Amniotic stem cell (primary cell): ENCODE measurements at places on chromosomes 6 and 20.

- no peak for DNase-seq
These were observed 209.8 kb upstream of the FOXA2 start for GRCh38 chr20:22794200-22794599.

DNA sequence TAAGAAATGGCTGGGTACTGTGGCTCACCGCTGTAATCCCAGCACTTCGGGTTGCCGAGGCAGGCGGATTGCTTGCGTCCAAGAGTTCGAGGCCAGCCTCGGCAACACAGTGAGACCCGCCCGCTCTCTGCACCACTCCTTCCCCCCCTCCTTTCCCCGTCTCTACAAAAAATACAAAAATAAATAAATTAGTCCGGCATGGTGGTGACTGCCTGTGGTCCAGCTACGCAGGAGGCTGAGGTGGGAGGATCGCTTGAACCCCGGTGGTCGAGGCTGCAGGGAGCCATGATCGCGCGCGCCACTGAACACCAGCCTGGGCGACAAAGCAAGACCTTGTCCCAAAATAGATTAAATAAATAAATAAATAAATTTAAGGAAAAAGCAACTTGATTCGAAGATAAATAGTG lies 448 bp upstream of the RNF114 start:
- DNase-seq = no peak

DNA sequence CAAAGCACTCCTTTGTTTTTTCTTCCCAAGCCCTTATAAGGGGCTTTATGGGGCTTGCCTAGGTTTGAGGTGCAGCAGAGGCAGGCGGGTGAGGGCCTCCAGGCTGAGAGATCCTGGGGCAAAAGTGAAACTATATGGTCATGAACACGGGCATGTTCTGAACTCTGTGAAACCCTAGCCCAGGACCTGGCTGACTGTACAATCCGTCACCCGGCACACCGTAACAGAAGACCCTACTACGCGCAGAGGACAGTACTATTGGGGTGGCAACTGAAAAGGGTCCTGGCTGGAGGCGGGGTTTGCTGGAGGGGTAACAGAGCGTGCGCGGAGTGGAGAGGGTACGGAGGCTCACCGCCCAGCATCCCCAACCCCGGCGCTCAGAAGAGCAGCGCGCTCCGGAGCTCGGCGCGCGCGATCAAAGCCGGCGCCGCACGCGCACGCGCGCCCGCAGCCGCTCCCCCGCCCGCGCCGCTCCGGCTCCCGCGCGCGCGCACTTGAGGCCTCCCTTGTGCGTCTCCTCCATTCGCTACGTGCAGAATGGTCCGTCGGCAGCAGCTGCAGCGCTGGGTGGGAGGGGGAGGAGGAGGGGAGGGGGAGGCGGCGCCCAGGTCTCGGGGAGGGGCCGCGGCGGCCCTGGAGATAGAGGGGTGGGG lies 54.2 kb downstream of the MRPL14 start:
- DNase-seq = no peak

- no peak for DNase-seq
These were observed 95.7 kb upstream of the BMP2 start for GRCh38 chr20:6671829-6672228.

- no peak for DNase-seq
These were observed 30.5 kb upstream of the TLDC2 start for GRCh38 chr20:36845288-36845971.

DNA sequence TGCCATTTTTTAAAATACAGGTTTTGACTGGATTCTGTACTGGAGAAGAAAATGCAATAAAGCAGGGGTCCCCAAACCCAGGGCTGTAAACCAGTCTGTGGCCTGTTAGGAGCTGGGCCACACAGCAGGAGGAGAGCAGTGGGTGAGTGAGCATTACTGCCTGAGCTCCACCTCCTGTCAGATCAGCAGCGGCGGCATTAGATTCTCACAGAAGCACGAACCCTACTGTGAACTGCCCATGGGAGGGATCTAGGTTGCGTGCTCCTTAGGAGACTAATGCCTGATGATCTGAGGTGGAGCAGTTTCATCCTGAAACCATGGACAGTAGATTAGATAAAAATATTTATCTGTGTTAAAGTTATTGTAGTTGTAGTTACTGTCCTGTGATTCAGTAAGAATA lies 21.1 kb upstream of the FBXO9 start:
- peak; percentile 34 for DNase-seq

DNA sequence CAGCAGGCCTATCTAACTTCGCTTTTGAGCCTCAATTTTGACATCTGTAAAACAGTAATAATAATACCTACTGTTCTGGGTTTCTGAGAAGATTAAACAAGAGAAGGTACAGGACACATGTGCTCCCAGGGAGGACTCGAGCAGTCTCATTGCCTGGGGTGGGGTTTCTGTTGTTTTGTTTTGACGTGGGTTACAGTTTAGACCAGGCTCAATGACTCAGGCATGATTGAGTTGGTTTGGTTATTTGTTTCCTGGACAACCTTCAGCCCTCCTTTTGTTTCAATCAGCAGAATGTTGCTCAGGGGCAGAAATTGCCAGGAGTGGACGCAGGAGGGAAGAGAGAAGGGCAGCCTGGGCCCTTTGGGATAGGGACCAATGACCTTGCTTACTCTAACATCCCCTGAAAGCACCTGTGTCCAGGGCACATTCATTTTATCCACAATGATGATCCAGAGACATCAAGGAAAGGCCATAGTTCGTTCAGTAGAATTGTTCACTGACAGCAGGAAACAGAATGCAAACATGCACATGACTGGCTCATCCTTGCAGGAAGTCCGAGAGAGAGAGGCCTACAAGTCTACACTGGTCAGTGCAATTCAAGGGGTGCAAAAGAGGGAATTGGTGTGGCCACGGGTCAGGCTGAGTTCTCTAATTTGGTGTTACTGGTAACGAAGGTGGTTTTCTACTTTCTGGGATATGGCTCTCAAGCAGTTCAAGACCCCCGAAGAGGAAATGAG lies 74.5 kb upstream of the MRPS10 start:
- peak; percentile 50 for DNase-seq

- no peak for DNase-seq
These were observed 33.8 kb upstream of the AIG1 start for GRCh38 chr6:143026696-143027449.

- no peak for DNase-seq
These were observed 229.9 kb downstream of the ADGRG6 start for GRCh38 chr6:142531727-142532126.

- no peak for DNase-seq
These were observed 47.9 kb downstream of the EPB41L2 start for GRCh38 chr6:131015025-131015591.

GRCh38 chr6:27669624-27670301 lies 196.9 kb upstream of the ZNF184 start:
- DNase-seq = no peak

GRCh38 chr6:33420491-33421343 lies 852 bp downstream of the SYNGAP1 start:
- no peak for DNase-seq

- no peak for DNase-seq
These were observed 140.4 kb downstream of the HAO1 start for GRCh38 chr20:7799862-7800261.

GRCh38 chr6:52718550-52718949 lies 44.7 kb downstream of the GSTA2 start:
- DNase-seq = no peak

DNA sequence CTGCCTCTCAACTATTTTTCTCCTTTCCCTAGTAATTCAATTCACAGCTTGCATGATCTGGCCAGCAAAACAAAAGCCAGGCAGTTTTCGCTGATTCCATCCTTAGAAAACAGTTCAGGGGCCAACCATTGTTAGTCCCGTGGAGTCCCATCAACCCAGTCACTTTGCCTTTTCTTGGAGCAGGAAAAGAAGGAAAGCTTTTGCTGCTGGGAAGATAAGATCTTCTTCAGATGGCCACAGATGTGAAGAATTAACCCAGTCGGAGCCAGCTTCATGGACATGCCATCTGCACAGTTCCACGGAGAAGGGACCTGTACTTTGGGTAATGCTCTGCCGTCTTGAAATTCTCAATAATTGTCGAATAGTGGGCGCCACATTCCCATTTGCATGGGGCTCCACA lies 76.9 kb upstream of the TSHZ2 start:
- no peak for DNase-seq

DNA sequence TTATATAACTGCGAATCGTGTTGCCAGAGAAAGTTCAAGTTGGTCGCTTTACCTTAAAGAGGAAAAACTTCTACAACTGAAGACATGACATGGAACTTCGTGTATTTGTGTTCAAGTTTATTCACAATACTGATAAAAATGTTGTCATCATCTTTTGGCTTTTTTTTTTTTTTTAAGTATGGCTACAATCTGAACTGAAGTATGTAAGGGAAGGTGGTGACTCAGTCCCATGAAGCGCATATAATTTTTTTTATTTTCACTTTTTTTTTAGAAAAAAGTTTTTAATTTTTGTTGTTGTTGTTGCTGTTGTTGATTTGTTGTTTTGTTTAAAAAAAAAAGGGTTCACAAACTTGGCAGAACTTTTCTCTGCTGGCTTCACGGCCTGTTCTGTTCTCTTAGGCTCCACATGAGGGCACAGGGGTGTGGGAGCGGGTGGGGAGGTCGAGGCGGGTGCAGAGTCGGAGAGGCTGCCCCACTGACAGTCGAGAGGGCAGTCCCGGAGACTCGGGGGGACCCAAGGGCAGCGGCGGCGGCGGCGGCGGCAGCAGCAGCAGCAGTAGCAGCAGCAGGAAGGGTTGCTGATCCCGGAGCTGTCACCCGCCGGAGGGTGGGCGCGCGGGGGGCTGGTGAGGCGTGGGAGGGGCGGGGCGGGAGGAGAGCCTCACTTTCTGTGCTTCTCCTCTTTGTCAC lies 17.0 kb downstream of the TFAP2A start:
- no peak for DNase-seq

- DNase-seq = no peak
These were observed 178.0 kb downstream of the BMP7 start for GRCh38 chr20:57088436-57088835.

GRCh38 chr6:138662471-138662870 lies 111.1 kb upstream of the CCDC28A start:
- DNase-seq = no peak

GRCh38 chr20:46179862-46180261 lies 61.7 kb downstream of the CD40 start:
- DNase-seq = no peak

DNA sequence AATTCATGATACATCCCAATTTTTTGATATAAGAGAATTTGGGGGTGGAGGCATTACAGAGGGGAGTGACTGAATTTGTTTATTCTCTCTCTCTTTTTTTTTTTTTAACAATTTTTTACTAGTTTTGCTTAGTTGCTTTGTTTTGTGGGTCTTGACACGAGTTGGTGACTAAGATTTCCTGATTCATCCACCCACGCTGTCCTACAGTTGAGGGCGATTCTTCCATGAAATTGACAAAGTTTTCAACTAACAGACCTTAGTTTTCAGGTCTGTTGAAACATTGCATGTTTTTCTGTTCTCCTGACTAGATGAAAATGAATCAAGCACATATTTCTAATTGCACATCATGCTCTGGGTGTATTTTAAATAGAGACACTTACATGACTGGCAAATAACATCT lies 613.8 kb downstream of the TFAP2B start:
- DNase-seq = no peak

- DNase-seq = no peak
These were observed 5.8 kb downstream of the HDGFL1 start for GRCh38 chr6:22575190-22575589.

GRCh38 chr6:100266494-100267401 lies 198.0 kb downstream of the SIM1 start:
- no peak for DNase-seq

DNA sequence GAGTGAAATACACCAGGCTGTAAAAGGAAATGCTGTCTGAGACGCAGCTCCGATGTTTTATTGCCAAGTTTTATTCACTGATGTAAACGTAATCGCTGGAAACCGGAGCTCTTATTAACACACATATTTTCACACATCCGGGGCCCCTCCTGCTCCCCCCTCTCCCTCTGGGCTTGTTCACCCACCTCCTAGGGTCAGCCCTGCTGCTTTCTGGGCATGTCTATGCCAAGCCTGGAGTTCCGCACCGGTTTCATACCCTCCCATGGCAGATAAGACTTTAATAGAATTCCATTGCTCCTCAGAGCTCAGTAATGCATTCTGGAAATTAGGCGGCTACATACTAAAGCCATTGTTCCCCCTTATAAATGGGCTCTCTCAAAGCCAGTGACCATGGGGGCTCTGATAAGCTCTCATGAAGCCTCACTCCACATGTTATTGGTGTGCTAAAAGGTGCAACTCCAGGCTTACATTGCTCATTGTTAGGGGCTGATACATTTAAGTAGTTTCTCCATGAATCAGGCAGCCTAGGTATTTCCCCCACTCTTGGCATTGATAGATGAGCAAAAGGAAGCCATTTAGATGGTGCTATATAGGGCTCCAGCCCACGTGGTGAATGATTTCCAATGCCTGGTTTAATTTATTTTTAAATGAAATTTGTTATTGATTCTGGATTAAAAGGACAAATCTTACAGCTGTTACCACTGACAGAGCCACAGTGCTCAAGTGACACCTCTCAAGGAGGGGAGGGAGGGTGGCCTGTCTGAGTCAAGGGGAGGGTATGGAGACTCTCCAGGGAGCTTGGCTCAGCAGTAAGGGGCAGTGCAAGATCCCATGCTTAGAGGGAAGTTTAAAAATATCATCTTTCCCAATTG lies 4.5 kb upstream of the VSTM2L start:
- no peak for DNase-seq

DNA sequence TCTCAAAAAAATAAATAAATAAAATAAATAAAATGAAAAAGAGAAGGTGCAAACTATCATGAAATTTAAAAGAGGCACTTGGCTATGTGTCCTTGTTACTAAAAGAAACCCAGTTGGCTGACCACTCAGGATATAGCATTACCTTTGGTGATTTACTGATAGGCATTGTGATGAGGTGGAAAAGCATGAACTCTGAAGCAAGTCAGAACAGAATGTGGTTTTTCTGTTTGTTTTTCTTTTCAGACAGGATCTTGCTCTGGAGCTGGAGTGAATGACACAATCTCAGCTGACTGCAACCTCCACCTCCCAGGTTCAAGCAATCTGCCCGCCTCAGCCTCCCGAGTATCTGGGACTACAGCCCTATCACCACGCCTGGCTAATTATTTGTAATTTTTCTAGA lies 31.9 kb downstream of the ZNF184 start:
- no peak for DNase-seq

DNA sequence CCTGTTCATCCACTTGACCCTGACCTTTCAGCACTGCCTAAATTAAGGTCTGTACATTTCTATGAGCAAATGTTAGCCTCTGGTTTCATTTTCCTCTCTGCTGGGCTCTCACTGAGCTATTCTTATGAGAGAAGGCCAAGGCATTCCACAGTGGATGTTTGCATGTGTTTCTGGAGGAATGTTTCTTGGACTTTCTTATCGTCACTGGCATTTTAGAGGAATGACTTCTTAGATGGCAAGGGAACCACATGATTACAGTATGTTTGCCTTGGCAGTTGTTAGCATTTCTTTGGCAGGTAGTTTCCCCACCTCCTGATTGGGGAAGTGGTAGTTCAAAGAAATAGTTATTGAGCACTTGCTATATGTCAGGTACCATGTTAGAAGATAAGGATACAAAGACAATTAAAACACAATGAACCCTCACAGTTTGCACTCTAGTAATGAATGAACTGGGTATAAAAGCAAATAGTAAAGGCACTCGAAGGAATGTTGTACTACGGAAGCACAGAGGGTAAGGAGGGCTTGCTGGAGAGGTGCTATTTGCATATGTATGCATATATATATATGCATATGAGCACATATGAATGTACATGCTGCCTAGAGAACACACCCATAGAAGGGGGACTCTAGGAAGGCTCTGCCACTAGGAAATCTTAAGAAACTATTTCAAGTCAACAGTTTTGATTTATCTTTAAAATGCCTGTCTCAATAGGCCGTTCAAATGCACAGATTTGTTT lies 307.4 kb downstream of the EYA4 start:
- peak; percentile 31 for DNase-seq
